T-helper 17 cell (primary cell): ENCODE measurements at places on chromosomes 3 and 15.
A peak's percentile ranks its signal among the peaks of the same experiment; 100 is the strongest.

DNA sequence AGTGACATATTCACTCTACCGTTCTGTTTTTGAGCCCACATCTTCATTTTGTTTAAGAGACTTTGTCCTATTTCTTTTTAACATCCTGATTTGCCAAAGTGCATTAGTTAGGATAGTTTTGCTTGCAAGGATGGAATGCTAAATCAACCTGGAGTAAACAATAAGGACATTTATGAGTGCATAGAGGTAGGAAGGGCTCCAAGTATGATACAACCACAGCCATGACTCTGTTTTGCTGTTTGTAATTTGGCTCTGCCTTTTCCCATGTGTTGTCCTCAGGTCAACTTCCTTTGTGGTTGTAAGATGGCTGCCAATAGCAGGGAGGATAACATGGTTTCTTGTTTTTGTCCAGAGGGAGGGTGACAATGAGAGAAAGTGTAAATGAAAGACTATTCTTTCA is 66.4 kb upstream of the GOLIM4 start:
- DNase-seq: no peak
- peaks cover 7% of the 10 kb centered on the region for H3K27me3 ChIP-seq
- H3K4me1 ChIP-seq: peaks cover 2% of the 10 kb centered on the region
- no peak overlapping the region for H3K4me3 ChIP-seq

- no peak overlapping the region for H3K27ac ChIP-seq
- no peaks in the 10 kb centered on the region for H3K27me3 ChIP-seq
- H3K4me1 ChIP-seq: no peaks in the 10 kb centered on the region
- no peak for DNase-seq
Measured at GRCh38 chr15:48145923-48146322, 25.1 kb downstream of the SLC24A5 start.

DNA sequence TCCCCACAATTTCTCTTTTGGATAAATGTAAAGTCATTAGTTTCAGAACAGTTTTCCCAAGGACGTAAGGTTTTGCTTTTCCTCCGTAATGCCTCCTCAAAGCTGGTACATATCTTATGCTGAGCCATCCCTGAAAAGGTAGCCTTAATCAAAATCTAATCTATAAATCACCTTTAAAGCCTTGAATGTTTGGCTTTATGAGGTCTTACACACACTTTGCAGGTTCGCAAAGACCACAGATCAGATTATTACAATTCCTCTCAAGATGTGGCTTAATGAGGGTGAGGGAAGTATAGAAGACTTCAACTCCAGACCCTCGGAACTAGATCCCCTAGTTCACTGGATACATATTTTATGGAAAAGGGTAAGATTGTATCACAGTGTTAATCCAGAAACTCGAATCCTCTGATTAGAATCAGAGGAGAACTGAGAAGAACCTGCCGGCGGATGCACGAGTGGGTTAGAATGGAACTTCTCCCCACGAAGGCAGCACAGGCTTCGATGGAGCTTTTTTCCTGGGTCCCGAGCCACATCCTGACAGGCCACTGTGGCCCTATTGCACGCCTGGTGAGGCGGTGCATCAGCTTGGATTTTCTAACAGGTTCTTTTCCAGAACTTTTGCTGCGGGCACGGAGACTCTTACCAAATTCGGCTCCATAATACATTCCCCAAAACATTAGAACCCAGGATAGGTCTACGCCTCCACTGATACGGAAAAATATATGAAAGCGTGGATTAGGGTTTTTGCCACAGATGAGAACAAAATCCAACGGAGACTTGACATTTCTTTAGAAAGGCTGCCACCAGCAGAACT is 1.2 kb downstream of the CTXND1 start:
- DNase-seq: no peak
- peak overlapping the region; percentile 66 for H3K4me3 ChIP-seq
- H3K27me3 ChIP-seq: peaks cover 82% of the 10 kb centered on the region
- H3K27ac ChIP-seq: no peak overlapping the region
- peaks cover 2% of the 10 kb centered on the region for H3K4me1 ChIP-seq

DNA sequence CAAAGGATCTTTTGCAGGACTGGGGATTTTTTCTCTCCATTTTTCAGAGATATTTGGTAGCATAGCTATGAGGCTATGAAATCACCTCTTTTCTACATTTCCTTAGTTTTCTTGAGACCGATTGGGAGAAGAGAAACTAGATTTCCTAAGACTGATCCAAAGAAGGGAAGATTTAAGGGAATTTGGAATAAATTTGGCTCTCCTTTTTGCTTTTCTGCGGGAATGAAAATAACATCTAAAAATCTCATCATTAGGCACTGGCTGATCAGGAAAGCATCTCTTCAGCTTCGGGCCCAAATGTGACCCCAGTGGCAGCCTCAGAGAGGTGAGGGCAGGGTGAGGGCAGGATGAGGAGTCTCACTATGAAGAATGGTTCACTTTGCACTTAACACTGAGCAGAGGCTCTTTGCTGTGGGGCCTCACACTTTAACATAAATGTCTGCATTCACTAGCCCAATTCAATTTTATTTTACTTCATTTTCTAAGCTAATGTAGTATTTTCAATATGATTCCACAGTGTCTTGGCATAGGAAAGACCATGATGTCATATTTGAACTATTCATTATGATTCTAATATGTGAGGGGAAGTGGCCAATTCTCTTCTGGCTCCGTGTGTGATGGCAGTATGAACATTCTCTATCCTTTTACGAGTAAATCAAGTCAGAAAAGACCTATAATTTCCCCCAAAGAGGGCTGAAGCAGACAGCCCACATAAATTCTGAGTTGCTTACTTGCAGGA is 193.2 kb downstream of the MEX3B start:
- peaks cover 31% of the 10 kb centered on the region for H3K27me3 ChIP-seq
- no peak overlapping the region for H3K4me3 ChIP-seq
- no peak overlapping the region for H3K27ac ChIP-seq
- no peak for DNase-seq
- no peaks in the 10 kb centered on the region for H3K36me3 ChIP-seq

DNA sequence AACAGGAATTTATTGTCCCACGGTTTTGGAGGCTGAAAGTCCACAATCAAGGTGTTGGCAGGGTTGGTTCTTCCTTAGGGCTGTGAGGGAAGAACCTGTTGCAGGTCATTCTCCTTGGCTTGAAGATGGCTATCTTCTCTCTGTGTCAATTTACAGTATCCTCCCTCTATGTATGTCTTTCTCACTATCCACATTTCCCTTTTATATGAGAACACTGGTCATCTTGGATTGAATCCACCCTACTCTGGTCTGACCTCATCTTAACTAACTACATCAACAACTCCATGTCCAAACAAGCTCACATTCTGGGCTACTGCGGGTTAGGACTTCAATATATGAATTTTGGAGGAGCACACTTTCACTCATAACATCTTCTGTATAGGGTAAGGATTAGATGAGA is 61.9 kb downstream of the CLDN1 start:
- peaks cover 22% of the 10 kb centered on the region for H3K27me3 ChIP-seq
- H3K36me3 ChIP-seq: no peaks in the 10 kb centered on the region
- DNase-seq: no peak
- H3K27ac ChIP-seq: no peak overlapping the region
- H3K4me1 ChIP-seq: no peaks in the 10 kb centered on the region

- H3K4me1 ChIP-seq: no peaks in the 10 kb centered on the region
- no peaks in the 10 kb centered on the region for H3K36me3 ChIP-seq
- H3K27ac ChIP-seq: no peak overlapping the region
- H3K4me3 ChIP-seq: no peak overlapping the region
Measured at GRCh38 chr15:68608206-68608843, 29.5 kb downstream of the CORO2B start.

DNA sequence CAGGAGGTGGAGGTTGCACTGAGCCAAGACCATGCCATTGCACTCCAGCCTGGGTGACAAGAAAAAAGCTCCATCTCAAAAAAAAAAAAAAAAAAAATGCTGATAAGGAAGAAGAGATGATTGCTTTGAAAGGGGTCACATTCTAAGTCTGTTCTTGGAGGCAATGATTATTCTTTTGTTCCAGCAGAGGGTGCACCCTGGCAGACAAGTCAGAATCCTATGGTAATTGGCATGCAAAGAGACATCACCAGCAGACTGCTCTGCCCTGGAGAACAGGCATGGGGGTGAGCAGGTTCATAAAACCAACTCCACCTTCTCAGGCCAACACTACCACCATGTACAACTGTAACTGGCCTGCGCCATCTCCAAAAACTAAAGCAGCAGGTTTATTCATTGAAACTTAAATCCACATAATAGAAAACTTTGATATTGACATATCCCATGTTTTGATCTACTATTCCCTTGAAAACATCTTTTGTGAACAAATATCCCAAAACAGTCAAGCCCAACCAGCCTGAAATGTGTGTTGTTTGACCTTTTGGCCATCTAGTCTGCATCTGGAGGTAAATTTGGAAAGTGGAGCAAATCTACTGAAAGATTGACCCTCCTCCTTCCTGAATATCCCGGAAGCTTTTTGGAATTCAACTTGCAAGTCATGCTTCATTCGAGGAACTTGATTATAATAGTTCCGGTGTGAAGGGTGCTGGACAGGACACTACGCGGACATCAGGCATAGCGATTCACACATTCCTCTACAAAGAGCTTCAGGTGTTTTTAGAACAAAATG is 100.3 kb downstream of the MECOM start:
- no peak overlapping the region for H3K4me3 ChIP-seq
- no peak overlapping the region for H3K27ac ChIP-seq
- H3K27me3 ChIP-seq: peaks cover 12% of the 10 kb centered on the region
